ENCODE measurements at places on chromosomes 5 and 9. TPM values are rescaled to one million over a fixed set of nuclear protein-coding genes. Genes with fewer than 3 reads are reported as not detected.

DNA sequence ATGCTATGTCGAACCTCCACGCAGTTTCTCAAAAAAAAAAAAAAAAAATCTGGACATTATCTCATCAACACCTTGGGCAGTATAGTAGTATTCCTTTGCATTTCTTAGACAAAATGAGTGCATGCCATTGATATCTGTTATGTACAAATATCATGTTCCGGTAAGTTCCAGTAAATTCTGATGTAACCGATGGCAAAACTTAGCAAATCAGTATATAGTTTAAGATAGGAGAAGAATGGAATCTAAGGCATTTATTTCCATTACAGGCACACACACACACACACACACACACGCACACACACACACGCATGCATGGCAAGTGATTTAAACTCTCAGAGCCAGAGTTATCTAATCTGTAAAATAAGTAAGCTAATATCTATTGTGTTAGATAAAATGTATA lies 356.5 kb upstream of the TUSC1 start:
- no peak for DNase-seq

GRCh38 chr5:67957374-67957773 lies 258.2 kb upstream of the PIK3R1 start:
- DNase-seq, result no peak

- no peak for DNase-seq
These were observed 662.4 kb upstream of the PTPRD start for GRCh38 chr9:11275158-11275695.

The ELAVL2 gene
- polyA plus RNA-seq, result 0.15 TPM
